ENCODE measurements at places on chromosomes 3 and 15.
A peak's percentile ranks its signal among the peaks of the same experiment; 100 is the strongest.

DNA sequence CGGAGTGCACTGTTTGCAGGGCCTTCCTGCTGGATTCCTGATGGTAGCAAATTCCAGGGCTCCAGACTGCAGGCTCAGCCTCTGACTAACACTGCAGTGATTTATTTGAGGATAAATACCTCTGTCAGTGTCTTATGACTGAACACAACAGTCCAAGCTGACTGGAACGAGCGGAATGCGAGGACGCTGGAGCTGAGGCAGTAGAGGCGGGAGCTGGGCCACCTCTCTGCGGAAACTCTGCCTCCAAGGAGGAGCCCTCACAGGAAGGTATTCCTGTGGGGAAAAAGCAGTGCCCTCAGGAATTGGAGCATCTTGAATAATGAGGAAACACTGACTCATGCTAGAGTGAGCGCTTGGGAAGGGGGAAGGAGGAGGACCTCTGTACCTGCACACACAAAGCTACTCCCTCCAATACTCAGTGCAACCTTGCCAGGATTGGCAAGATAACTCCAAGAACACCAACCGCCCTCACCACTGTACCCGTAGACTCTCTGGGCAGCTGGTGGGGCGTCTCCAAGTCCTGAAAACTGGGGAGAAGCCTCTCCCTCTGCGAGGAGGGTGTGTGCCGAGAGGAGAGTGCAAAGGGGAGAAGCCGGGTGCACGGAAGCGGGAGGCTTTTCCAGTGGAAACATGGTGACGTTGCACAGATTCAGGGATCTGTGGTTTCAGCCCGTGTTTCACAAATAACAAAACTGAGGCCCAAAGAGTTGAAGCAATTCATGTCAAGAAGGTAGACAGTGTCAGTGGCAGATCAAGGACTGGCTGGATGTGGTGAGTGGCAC lies 43.0 kb downstream of the VGLL4 start:
- no peak for DNase-seq

- peak; percentile 56 for DNase-seq
These were observed 31.9 kb upstream of the RAB6B start for GRCh38 chr3:133927540-133928066.

GRCh38 chr15:39781967-39782302 lies 706 bp downstream of the FSIP1 start:
- DNase-seq = no peak

GRCh38 chr3:158248261-158248660 lies 138.4 kb downstream of the RSRC1 start:
- no peak for DNase-seq

DNA sequence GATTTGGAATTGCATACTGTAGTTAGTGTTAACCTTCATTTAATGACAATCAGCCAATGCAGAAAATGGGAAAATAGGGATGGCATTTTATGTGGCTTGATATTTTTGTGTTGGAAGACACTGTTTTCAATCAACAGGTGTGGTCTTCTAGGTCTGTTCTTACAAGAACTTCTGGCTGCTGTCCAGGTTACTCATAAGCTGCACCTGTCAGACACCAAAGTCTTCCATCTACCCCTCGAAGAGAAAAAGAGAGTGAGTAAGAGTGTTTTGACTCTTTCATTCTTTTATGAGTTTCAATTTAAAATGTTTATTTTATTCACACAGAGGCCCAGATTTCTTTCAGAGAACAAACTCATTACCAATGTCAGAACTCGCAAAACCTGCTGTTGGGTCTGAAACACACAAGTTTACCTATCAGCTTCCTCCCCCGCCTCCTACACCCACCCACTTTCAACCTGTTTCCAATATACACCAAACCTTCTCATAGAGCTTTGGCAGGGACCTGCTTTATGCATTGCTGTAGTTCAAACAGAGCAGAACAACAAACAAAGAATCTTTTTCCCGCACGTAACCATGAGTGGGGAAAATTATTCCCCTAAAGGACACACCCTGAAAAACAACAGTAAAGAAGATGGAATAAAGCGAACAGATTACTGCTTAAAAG lies 767.7 kb upstream of the ALCAM start:
- DNase-seq = no peak

DNA sequence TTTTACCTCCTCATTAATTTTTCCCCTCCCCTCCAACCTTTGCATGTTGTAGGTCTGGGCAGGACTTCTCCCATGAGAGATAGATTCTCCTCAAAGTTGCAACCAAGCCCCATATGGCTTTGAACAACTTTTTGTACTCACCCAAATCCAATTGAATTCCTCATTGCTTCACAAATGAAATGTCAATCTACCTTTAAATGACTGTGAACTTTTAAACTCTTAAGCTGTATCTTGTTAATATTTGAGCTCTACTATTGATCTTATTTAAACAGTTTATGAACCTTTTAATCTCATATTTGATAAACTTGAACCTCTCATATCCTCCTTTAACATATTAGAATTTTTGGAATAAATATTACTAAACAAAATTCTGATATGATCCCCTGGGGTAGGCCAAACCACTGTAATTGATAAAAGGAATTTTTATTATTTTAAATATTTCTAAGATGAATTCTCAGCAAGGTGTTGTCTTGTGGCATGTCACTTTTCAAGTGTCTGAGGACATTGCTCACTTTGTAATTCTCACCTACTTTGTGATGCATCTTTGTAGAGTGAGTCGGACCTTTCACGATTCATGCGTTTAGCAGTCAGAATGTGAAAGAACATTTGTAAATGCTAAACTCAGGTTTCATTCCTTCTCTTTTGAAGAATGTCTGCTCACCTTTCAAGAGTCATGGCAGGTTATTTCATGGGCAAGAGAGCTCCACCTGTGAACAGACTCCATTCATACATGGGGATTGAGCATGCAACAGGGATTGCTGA lies 23.4 kb upstream of the GREM1 start:
- DNase-seq = no peak

GRCh38 chr3:177381070-177381469 lies 183.8 kb upstream of the TBL1XR1 start:
- DNase-seq = no peak

DNA sequence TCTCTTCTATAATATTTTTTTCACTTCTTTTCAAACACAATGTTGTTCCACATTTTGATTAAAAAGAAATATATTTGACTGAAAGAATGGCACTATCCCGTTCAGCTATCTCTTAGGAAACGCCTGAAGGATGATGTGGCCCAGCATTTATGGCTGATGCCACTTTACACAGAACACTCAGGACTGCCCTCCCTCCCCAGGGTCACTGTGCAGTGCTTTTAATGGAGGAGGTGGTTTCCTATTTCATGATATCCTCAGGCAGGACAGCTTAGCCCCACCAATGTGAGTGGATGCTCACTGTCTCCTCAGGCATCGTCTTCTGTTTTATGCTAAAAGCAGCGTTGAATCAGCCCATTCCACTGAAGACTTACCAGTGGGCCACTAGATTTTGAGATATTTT lies 135.9 kb downstream of the KCNAB1 start:
- no peak for DNase-seq

GRCh38 chr3:14418296-14419250 lies 16.2 kb downstream of the SLC6A6 start:
- DNase-seq = no peak

DNA sequence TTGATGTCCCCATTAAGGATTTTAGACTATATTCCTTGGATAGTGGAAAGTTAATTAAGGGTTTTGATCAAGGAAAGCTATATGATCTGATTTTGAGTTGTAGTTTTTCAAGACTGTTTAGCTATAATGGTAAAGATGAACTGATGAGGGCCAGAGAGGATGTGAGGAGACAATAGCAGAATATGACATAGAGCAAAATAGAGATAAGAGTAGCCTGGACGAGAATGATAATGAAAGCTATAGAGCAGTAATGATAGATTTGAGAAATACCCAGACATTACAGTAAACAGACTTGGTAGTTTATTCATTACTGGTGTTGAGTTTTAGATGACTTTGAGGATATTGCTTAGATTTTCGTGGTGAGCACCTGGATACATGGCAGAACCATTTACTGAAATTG lies 3.8 kb downstream of the SUCNR1 start:
- no peak for DNase-seq

DNA sequence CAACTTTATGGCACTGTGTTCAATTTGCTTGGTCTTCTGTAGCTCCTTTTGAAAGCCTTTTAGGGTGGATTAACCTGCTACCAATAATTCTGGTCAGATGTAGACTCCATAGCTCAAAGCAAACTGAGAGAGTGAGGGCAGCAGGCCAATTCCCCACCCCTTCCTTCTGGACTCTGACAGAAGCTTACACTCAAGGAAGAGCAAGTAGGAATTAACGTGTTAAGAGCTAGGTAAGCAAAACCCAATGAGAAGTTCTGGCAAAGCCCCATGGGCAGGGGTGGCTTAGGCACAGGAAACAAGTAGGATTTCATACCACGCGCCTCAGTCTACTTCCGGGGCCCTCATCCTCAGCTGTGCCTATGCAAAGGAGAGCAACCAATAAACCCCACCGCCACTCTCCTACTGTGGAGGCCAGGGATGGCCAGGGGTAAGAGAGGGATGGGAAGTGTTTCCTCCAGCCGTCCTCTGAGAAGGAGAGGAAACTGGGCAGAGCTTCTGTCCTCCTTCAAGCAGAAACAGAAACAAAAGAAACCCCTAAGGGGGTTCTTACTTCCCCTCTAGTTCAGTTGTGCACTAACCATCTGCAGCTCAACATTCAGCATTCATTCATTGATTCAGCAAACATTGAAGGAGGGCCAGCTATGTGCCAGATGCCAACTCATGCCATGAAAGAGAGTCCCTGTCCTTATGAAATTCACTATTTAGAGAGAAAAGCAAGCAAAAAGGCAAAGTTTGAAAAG lies 12.6 kb downstream of the CCR5 start:
- no peak for DNase-seq

GRCh38 chr3:73433687-73434086 lies 191.1 kb downstream of the PDZRN3 start:
- no peak for DNase-seq

DNA sequence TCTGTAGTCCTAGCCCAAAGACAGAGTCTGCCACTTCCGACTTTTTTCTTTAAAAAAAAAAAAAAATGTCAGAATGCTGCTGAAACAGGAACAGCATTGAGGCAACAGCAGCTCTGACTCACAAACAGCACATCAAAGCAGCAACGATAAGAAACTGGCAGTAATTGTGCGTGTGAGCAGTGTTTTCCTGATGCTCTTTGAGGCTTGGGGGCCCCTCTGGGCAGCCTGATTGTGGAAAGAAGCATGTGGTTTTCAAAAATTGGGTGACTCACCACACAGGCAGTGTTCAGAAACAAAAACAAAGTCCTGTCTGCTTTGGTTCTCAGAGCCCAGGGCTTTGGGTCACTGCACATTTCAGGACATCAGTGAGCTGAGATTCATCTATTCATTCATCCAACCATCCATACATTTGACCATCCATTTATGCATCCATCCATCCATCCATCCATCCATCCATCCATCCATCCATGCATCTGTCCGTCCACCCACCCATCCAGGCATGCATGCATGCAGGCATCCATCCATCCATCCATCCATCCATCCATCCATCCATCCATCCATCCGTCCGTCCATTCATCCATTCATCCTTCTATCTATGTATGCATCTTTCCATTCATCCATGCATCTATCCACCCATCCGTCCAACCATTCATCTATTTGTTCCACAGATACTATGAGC lies 308.4 kb downstream of the RPLP1 start:
- peak; percentile 60 for DNase-seq

DNA sequence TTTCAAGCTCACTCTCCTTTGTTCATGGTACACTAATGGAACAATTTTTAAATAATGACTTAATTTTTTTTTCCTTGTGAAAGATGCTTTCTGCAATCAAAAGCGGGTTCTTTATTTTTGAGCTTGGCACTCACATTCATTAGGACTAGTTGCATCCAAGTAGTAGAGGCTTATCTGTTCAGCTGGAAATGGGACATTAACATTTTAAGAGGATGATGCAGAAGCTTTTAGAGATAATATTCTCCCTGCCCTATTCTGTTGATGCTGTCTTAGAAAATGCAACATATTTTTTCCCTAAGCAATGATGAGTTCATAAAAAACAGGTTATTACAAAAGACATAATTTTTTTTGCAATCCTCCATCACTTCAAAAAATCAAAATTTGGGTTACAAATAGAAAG lies 900.6 kb downstream of the NTRK3 start:
- DNase-seq = no peak

- DNase-seq = no peak
These were observed 7.1 kb upstream of the LARS2 start for GRCh38 chr3:45381168-45381852.
